ENCODE measurements at places on chromosomes 2 and 18.
A peak's percentile ranks its signal among the peaks of the same experiment; 100 is the strongest.

DNA sequence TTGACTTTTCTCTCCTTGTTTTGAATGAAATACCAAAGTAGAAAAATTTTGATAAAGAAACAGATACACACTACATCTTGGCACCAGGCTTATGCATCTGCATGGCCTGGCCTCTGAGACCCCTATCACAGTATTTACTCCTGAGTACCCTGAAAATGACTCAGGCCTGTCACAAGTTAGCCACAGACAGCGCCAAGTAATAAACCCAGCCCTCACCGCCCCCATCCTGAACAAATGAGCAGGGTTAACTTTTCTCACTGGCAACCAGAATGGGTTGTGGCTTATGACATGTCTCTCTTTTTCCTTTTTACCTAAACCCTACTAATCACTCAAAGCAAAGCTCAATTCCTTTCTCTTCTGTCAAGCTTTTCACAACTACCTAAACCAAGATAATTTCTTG is 35.3 kb downstream of the SPRED2 start:
- peak; percentile 39 for DNase-seq

GRCh38 chr2:9420495-9420894 is 2.8 kb downstream of the ITGB1BP1 start:
- DNase-seq, result no peak

GRCh38 chr2:216879727-216880508 is 20.1 kb upstream of the TNP1 start:
- DNase-seq, result no peak

- DNase-seq, result peak; percentile 23
Observed at GRCh38 chr2:63488118-63488713, 100.1 kb downstream of the WDPCP start.

DNA sequence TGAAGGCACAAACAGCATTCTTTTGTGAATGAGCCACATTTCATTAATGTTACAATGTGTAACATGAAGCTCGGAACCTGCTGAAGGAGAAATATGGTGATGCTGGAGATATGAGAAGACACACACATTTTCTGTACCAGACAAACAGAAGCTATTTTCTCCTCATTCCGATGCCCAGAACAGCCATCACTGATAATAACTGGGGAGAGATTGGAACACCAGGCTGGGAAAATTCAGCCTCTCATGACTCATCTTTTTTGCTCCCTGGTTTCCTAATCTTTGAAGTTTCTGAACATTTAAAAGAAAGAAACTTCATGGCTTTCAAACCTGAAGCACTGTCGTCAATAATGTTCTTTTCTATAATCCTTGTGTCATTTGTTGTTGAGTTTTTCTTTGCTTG is 110.9 kb downstream of the LYPD6 start:
- DNase-seq, result no peak

- peak; percentile 58 for DNase-seq
Observed at GRCh38 chr2:227238238-227239237, 74.1 kb downstream of the COL4A3 start.

GRCh38 chr18:78914249-78914935 is 65.2 kb upstream of the SALL3 start:
- DNase-seq, result no peak

DNA sequence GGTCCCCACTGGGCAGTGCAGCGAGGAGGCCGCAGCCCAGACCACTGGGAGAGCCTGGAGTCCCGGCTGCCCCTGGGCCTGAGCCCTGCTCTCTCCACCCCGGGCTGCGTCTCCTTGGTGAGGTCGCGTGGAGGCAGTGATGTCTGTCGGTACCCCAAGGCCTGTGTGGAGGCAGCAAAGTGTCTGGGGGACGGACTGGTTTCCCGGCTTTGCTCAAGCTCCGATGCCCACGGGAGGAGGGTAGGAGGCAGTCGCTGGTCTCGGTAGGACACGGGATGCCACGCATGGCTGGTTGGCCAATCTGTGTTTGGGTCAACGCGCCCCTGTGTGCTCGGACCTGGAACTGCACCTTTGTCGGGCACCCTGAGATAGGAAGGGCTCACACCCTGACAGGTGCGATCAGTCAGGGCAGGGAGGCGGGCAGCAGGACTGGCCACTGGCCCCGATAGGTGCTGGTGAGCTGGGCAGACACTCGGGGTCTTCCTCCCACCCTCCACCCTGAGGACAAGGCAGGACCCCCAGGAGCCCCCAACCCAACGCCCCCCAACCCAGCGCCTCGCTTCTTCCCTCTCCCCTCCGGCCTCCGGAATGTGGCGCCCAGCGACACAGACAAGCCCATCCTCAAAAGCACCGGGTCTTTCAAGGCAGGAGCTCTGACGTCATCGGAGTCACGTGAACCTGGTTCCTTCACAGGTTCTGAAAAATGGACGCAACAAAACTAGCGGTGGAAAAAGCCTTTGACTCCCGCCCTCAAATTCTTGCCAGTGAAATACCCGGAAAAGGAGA is 288.6 kb downstream of the NDUFA10 start:
- DNase-seq, result no peak

DNA sequence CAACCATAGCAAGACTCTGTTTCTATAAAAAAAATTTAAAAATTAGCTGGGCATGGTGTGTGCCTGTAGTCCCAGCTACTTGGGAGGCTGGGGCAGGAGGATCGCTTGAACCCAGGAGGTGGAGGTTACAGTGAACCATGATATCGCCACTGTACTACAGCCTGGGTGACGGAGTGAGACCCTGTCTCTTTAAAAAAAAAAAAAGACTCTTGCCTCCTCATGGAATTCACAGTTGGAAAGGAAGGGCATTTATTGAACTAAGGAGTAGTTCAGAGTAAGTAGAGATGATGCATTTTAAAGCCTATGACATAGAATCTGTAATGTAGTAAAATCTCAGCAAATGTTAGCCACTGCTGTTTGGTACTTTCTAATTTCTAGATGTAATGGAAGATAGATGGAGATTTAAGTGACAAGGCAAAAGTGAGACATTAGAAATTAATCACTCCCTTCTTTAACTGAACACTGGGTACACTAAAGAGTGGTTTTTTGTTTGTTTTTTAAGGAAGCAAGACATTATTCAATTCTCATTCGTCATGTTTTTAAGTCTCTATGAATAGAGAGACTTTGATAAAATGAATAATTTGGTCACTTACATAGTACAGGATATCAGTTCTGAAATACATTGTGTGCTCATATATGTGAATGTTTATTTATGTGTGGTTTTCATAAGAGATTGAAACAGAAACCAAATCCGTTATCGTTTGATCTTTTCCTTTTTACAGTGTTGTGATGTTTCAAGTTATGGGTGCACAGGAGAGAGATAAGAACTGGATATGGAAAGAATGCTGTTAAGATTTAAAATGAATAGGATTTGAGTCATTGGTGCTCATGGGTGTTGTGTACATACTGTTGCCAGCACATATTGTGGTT is 186.1 kb upstream of the STON1 start:
- DNase-seq, result peak; percentile 77

DNA sequence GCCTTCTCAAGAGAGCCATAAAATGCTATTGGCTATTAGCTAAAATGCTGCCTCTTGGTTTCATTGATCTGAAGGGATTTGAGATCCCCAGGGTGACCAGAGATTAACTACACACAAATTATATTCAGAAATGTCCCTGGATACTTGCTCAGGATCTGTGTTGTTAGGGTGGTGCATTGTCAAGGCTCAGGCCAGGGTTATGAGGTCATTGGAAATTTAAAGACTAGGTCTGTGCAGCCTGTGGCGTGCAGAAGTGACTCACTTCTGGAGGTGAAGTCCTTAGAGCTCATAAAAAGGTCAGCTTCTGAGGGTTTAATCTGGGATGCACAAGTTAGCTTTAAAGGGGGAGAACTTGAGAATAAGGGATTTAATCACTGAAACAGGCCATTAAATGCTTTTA is 23.5 kb downstream of the LRRTM1 start:
- no peak for DNase-seq

DNA sequence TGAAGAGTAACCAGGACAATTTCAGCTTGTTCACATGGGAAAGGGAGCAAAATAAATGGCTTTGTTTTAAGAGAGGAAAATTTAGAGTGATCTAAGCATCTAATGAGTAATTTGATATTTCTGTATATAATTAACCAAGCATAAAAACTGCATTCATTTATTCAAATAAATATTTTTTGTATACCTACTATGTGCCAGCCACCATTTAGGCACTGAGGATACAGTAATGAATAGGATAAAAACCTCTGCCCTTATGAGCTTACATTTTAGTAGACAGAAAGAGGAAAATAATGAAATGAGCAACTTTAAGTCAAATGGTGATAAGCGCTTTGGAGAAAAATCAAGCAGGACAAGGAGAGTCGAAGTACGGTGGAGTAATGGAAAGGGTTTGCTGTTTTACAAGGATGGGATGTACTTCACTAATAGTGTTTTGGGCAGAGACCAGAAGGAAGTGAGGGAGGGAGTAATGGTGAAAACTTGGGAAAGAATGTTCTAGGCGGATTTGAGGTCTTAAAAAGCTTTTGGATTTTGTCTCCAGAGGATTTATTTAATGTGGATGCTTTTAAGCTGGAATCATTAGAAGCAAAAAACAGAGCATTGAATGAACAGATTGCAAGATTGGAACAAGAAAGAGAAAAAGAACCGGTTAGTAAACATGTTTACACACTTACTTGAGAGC is 17.4 kb downstream of the NDC80 start:
- DNase-seq, result no peak

DNA sequence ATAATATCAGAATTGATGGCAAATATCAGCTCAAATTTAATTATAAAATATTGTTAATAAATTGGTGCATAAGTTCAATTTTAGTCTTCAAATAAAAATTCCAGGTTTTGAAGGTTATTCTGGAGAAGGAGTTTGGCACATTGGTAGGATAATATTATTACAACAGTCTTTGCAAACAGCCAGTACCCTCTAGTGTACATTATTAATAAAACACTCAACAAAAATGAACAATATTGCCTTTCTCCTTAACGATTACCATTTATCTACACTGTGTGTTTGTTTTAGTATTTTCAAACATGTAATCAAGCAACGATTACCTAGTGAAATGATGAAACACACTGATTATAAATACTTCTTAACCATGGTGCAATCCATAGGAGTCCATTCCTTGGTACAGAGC is 334.0 kb upstream of the FSIP2 start:
- DNase-seq, result no peak

DNA sequence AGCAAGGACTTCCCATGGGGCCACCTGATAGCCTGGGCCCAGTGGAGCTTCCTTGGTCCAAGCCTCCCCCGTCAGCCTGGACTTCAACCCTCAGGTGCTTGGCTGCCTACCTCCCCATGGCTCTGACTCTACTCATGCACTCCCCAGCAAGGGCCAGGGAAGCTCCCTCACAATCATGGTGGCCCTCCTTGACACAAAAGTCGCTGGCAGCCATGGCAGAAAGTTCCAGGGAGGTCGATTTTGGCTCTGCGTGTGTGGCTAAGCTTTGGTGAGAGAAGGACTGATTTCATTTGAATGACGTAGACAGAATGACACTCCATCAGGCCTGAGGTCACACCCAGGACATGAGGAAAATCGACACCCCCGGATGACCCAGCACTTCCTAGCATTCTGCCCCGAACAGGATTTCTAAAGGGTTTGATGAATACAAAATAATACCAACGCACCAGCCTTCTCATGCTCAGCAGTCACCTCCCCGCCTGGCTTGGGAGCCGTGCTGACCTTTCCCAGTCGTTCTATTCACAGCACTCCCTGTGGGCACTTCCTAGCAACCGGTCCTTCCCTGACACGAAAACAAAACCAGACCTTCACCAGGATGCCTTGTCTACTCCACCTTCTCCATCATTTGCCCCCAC is 52.7 kb downstream of the LBH start:
- no peak for DNase-seq

DNA sequence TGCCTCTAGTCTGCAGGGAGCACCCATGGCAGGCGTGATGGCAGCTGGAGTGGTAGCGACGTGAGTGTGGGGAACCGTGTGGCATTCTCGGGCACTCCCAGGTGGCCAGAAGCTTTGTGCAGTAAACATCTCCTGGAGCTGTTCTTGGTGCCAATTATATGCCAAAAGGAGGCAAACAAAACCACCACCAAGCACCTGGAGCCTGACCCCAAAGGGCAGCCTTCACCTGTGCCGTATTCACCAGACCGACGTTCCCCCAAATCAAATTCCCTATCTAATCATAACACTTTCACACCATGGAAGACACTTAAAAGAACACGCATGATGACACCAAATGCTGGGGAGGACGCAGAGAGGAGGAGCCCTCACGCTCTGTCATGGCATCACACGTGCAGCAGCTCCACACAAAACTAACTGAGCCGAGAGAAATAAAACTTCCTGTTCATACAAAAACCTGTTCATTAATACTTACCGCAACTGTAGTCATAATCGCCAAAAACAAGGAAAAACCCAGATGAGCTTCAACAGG is 123.6 kb downstream of the EIPR1 start:
- DNase-seq, result no peak

- no peak for DNase-seq
Observed at GRCh38 chr2:3754795-3755194, 51.4 kb downstream of the DCDC2C start.

- DNase-seq, result no peak
Observed at GRCh38 chr2:173462892-173463840, 108.5 kb downstream of the CDCA7 start.

- DNase-seq, result no peak
Observed at GRCh38 chr2:45732436-45732835, 81.0 kb downstream of the PRKCE start.

DNA sequence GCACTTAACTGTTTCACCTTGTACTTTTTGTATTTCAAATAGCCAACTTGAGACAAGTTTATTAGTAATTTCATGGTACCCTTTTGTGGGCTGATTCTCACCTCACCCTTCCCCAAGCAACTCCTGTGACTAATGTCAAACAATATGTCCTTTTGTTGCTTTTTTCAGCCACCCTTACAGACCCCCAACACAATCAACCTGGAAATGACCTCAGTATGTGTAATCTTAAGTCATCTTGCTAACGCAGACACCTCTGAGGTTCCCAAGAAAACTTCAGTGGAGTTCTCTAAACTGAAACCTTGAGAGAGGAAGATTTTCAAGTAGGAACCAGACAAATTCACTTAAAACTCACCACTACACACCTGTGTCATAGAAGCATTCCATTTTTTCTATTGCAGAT is 69.5 kb downstream of the KYNU start:
- peak; percentile 3 for DNase-seq

DNA sequence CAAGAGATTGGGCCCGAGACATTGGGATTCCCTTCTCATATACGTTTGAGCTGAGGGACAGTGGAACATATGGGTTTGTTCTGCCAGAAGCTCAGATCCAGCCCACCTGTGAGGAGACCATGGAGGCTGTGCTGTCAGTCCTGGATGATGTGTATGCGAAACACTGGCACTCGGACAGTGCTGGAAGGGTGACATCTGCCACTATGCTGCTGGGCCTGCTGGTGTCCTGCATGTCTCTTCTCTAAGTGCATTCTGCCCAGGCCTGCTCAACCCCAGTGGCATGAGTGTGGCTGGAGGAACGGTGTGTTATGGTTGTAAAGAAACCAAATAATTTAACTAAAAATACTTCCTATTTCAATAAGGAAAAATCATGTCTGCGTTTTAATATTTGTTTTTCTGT is 29.9 kb downstream of the CPO start:
- no peak for DNase-seq

DNA sequence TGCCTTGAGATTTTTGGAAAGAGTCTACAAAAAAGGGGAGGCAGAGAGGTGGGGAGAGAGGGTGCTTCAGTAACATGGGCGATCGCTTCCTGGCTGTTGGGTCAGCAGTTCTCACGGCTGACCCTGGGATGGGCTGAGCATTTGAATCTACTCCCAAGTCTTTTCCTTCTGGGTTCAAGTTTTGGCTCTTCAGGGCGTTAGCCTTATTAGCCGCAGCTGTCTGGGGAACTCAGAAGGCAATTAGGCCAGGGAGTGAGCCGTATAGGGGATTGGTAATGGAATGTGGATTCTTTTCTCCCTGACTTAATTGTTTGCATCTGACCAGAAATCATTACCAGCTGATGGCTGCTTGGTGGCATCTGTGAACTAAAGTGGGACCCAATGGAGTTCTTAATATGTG is 250.5 kb upstream of the SKOR2 start:
- peak; percentile 1 for DNase-seq
